Hematopoietic multipotent progenitor cell treated with erythropoietin and hydrocortisone succinate and interleukin-3 and kit ligand, for 4 days (in vitro differentiated cells): ENCODE measurements at places on chromosomes 16 and 17.
A peak's percentile ranks its signal among the peaks of the same experiment; 100 is the strongest.

DNA sequence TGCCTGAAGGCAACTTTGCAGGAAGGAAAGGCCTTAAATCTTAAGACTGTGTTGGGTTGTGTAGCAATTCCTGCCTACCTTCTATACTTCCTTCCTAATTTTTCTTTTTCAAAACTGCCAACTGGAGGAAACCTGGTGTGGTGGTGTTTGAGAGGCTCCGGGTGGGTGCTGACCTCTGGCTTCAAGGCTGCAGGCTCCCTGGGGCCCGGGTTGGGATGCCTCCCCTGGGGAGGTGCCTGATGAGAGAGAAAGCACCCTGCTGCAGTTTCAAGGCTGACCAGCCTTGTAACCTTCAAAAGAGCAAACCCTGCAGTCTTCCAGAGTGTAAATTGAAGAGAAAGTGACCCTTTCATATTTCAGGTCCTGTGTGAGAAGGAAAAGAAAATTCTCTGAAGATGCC, 55.9 kb downstream of the MSI2 start:
- no peak for DNase-seq

- no peak for DNase-seq
These were observed 33.9 kb upstream of the MLKL start for GRCh38 chr16:74734361-74735161.

DNA sequence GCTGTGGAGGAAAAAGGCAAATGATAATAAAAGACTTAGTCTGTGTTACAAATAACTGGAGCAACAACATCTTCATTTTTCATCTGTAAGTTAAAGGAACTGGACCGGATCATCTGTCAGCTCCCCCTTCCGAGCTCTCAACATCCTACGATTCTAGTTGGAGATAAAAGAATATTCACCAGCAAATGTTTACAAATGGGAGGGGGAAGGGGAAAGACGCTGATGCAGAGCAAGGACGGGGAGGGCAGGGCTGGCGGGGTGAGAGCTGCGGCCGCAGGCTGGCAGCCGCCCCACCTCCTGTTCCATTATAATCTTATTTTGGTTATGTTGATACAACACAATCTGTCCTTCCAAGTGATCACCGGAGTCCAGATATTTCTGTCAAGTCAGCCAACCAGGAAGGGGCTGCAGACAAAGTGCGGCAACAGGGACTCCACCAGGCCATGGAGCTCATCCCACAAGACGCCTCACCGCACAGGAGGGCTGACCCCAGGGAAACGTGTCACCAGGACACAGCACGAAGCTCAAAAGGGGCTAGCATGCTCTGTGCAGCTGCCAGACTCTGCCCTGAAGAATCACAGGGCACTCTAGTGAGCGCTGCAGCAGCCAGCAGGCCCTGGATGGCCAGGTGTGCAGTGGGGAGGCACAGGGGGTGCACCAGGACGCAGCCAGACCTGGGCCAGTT, 19.7 kb downstream of the FBXO31 start:
- DNase-seq = no peak

GRCh38 chr17:44363613-44364159, at the start of gene FAM171A2:
Gene FAM171A2, minus strand, starts transcription at chr17:44363853. Its CDS starts 139 bp downstream, at chr17:44363714.
- DNase-seq = peak; percentile 81

DNA sequence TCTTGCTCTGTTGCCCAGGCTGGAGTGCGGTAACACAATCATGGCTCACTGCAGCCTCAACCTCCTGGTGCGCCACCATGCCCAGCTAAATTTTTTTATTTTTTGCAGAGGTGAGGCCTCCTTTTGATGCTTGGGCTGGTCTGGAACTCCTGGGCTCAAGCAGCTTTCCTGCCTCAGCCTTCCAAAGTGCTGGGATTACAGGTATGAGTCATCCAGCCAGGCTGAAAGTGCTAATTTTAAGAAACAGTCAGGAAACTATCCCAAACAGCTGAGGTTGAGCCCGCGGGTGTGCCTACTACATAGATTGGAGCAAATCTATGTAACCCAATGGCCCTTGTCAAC, 738 bp upstream of the XPO6 start:
- no peak for DNase-seq

DNA sequence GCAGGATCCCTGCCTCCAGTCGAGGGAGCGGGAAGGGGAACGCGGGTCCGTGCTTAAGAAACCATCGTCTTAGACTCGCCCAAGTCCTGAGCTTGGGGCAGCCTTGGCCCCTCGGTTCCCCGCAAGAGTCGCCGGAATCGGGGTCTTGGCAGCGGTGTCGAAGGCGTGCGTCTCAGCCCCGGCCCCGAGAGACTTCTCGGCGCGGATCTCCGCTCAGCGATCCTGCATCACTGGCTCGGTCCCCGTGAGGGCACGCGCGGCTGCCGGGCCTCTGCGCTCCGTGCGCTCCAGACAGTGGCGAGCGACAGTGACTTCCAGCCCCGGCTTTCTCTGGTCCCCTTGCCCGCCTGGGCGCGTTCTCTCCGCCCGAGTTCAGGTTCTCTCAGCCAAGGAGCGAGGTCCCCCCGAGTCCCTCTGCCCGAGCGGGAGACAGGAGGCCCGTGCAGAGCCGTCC, 380 bp downstream of the HS3ST3A1 start:
- DNase-seq = peak; percentile 13
